ENCODE measurements at places on chromosomes 12 and 14. TPM values are rescaled to one million over a fixed set of nuclear protein-coding genes. Genes with fewer than 3 reads are reported as not detected.

PLEKHD1 gene
- not detected for total RNA-seq

DNA sequence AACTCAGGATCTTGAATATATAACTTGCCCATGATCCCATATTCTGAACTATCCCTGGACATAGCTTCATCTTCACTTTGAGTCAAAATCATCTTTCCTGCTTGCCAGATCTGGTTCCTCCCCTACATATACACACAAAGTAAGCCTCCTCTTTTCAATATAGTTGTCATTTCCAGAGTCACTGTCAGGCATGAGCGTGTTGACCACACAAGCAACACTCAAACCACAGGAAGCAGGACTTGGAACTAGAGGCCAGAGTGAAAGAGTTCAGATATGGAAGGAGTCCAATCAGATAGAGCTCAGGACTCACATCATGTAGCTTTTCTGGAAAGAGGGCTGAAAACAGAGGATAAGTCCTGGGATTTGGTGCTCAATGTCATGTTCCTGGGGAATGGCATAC, 1140.6 kb downstream of the BCL11B start:
- no peak for DNase-seq

DNA sequence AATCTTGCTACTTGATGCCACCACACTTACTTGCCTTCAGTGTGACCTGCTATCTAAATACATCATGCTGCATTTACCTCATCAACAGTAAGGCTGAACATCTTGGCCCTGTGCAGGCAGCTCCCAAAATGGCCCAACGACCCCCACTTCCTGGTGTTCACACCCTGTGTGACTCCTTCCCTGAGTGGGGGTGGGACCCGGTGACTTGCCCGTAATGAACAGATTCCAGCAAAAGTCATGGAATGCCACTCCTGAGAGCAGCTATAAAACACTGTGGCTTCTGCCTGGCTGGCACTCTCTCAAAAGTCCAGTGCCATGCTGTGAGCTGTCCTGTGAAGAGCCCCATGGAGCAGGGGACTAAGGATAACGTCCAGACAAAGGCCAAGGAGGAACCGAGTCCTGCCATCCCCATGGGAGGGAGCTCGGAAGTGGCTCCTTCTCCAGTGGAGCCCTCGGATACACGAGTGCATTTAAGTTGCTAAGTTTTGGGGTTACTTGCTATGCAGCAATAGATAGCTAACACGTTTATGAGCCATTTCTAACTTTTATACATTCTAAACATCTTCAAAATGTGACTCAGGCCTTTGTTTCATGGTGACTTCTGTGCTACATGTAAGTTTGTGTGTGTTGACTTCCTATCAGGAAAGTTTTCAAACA, 33.0 kb downstream of the P2RX2 start:
- no peak for DNase-seq

DNA sequence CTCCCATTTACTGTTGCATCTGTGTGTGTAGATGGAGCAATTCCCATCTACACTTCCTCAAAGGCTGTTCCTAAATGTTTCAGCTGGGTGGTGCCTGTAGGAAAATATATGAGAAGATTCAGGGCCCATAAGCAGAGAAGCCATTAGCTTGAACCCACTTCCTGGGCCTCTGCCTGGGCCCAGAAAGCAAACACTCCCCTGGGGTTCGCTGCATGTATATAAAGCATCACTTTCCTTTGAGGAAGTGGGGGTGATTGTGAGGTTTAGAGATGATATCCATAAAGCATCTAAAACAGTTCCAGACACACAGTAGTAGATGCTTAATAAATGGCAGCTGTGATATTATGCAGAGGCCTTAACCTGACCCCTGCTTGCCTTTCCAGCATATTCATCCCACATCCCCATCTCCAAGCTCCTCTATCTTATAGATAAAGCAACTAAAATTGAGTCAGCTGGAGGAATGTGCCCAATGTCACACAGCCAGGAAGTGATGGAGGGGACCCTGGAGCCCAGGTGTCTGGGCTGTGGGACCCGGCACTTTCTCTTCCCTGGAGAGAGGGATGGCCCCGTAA, 280.0 kb upstream of the CRY1 start:
- no peak for DNase-seq

- DNase-seq, result no peak
Observed at GRCh38 chr14:72178517-72178916, 246.3 kb downstream of the RGS6 start.

GRCh38 chr14:75823334-75823733, 158.5 kb downstream of the TGFB3 start:
- no peak for DNase-seq

DNA sequence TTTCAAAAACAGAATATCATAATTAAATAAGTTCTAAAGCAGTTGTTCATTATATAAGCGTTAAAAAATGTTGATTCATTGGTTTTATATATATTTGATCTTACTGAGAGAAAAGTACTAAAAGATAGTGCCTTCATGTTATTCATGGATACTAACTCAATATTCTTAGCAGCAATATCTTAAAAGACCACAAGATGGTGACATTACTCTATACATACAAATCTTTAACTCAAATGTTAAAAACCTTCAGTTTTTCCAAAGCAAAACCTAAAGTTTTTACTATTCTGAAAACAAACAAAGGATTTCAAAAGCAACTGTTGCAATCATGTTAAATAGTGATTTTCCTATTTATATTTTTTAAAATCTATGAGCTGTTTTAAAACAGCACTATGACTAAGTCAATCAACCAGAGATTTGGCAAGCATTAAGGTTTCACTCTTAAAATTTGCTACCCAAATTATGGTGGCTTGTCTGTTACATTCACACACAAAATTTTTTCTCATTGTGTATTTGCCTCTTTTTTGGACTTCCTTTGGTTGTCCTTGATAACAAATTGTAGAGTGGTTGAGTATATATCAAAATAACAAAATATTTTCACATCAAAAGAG, 50.1 kb upstream of the RERGL start:
- peak; percentile 10 for DNase-seq

COX8C gene
- not detected for total RNA-seq

- no peak for DNase-seq
Observed at GRCh38 chr12:114444422-114445279, 38.7 kb upstream of the TBX5 start.

DNA sequence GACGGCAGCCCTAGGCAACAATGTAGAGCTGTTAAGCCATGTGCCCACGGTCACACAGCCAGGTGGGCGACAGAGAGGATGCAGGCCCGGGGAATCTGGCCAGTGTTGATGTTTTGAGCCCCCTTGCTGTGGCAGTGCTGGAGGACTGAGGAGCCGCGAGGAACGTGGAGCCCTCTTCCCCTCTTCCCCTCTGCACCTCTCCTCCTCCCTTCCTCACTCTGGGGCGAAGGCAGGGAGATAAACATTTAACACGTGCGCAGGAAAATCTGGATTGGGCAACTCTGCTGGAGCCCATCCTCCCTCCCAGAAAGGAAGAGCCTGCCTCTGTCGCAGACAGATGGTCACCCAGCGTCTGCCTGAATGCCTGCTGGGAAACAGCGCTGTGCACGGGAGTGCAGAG, 376.8 kb downstream of the FUT8 start:
- DNase-seq, result no peak

GRCh38 chr14:91929700-91930099, 17.8 kb downstream of the FBLN5 start:
- no peak for DNase-seq

DNA sequence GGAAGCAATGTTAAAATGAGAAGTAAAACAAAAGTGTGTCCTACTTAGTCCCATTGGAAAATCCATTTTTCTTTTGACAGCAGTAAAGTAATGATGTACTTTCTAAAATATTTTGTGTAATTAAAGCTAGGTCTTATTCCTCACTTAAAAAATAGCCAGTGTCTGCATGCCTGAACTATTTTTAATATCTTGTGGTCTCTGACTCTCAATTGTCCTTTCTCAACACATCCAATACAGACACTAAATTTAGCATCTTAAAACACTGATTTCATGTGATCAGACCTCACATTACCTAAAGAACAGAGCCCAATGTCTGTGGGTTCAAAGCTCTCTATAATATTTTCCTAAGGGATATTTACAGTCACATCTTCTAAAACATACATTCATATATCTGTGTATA, 108.0 kb downstream of the DERA start:
- DNase-seq, result no peak

DHRS2 gene
- 0.31 TPM for total RNA-seq

GRCh38 chr14:79543348-79543747, 668.0 kb downstream of the DIO2 start:
- no peak for DNase-seq

Measured in HFFc6 (cell line).